WTC11 (cell line): ENCODE measurements at places on chromosomes 7 and 10.

DNA sequence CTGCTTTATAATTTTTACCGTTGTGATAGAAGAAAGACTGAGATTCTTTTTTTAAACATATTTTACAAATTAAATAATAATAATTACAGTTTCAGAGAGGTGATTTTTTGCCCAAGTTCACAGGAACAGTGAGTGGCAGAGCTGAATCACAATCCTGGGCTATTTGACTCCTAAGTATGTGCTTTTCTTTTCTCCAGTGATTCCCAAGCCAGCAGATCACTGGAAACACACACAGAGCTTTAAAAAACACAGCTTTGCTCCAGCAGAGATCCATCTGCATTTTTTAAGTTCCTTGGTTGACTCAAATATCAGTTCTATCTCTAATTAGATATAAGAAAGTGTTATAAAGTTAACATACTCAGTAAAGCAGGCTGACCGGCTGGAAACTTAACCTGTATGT is 69.0 kb downstream of the AHR start:
- no peak for DNase-seq

GRCh38 chr7:7861211-7861633 is 107.4 kb upstream of the GLCCI1 start:
- no peak for DNase-seq

- DNase-seq = peak; percentile 71
These were observed 43.9 kb downstream of the DOCK4 start for GRCh38 chr7:112162142-112162766.

DNA sequence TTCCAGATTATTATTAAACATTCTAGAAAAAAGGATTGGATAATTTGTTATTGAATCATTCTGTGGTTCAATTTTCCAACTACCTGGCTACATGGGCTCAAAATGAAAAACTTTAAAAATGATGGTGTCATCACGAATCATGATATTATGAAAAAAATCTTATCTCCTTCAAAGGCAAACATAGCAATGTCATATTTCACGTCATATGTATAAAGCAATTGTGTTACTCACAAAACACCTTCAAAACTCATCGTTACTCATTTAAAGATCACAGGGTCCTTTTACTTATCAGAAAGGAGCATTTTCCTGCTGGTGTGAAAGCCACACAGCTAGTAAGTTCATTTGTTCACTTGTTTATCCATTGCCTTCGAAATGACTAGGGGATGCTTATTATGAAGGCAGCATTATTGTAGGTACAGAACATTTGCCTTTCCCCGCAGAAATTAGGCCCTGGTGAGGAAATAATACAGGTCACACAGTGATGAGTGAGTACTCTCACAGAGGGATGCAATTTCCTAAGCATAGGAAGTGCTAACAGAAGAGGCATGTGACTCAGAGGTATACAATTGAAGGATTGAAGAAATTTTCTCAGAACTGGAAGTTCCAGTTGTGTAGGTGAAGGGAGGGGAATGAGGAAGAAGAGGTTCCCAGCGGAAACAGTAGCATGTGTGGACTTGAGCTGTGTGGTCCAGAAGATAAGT is 478.7 kb downstream of the INHBA start:
- DNase-seq = no peak

DNA sequence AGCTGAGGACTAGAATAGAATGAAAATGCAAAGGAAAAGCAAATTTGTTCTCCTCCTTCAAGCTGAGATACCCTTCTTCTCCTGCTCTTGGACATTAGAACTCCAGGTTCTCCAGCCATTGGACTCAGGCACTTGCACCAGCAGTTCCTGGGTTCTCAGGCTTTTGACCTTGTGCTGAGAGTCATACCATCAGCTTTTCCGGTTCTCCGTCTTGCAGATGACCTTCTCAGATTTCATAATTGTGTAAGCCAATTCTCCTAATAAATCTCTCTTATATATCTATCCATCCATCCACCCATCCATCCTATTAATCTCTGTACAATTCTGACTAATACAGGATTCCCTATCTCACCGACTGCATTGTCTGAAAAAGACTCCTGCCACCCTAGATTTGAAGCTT is 108.3 kb downstream of the AHR start:
- no peak for DNase-seq

GRCh38 chr10:7159928-7160327 is 250.9 kb downstream of the SFMBT2 start:
- no peak for DNase-seq

DNA sequence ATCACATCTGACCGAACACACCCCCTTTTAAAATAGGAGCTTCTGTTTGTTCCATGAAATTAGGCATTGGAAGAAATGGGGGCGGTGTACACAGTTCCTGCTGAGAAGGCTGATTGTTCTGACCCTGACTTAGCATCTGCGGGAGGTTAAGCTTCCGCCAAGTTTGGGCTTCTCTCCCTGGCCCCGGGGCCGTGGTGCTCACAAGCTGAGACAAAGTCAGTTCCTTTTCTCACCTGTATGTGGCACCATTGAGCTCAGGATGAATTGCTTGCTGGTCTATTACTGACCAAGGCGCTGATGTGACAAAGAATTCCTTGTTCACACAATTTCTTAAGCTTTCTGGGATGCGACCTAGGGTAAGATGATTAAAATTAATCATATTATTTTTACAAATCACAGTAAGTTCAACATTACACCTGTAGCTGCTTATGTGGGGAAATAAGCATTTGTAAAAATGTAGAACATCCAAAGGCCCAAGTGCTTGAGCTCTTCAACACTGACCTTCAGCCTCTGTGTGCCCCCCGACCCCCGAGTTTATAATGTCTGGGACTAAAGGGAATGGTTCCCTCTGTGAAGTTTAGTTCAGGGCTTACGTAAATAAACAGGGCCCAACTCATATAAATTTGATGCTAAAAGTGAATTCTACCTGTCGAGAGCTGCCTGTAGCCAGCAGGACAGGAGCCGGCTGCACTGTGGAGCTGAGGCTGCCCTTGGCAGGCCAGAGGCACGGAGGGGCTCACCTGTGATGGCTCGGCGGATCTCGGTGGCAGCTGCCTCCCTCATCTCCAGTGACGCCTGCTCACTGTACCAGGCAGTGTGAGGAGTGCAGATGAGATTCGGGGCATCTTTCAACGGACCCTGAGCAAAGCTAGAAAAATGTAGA is 50.8 kb downstream of the ZRANB1 start:
- DNase-seq = peak; percentile 67

DNA sequence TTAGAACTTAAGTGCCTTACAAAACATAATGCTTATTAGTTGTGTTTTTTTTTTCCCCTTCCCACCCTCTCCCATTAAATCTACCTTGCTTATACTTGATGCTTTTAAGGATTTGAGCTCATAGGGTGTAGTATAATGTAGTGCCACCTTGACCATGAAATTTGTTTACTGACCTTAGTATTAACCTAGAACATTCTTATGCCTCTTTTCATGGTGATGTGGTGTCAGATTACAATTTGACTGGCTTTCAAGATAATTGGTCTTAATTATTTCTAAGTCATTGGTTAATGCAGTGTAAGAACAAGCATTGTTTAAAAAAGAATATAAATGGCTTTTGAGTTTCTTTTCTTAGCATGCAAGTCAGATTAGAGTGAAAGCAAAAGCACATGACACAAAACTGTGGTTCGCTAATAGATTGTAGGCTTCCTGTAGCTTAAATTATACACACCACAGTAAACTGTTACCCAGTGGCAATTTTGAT is 61.8 kb downstream of the ADD3 start:
- DNase-seq = no peak

GRCh38 chr7:2150445-2150815 is 82.3 kb downstream of the MAD1L1 start:
- no peak for DNase-seq

- no peak for DNase-seq
These were observed 25.0 kb downstream of the NUDCD3 start for GRCh38 chr7:44465490-44465889.

GRCh38 chr10:18501198-18501597 is 150.2 kb downstream of the NSUN6 start:
- no peak for DNase-seq

- DNase-seq = no peak
These were observed 38.6 kb downstream of the GBF1 start for GRCh38 chr10:102283890-102284289.

DNA sequence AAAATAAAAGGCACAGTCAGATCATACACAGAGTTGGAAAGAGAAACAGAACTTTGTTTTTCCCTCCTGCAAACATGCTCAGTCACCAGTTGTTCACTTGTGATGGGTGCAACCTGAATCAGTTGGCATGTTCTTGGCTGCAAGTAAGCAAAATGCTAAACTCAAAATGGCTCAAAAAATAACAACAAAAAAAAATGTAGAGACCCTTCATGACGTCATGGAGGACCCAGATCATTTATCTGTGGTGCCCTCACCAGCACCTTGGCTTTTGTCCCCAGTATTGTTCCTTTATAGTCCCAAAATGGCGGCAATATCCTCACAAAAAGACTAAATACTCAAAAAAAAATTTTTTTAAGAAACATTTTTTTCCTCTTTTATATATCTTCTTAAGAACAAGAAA is 112.4 kb downstream of the CABCOCO1 start:
- no peak for DNase-seq

GRCh38 chr7:73358590-73359275 is 30.8 kb downstream of the FKBP6 start:
- no peak for DNase-seq

GRCh38 chr7:142540371-142540770 is 208.9 kb upstream of the PRSS1 start:
- no peak for DNase-seq

DNA sequence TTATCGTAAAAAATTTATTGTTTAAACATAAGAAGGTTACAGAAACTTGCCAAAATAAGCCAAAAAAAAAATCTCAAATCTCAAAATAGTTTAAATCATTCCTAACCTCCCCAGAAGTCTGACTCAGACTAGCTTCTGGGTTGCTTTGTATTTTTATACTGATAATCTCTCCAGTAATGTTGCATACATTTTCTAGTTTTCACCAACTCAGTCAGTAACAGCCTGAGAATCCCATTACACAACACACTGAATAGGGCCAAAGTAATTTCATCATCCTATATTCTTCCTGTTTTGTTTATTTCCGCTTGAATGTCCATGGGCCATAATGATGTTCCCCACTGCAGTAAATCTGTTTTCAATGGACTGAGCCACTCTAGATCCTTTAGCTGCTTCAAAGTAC is 478.5 kb downstream of the GPAM start:
- no peak for DNase-seq

GRCh38 chr10:4372601-4373000 is 453.4 kb upstream of the AKR1E2 start:
- DNase-seq = no peak

DNA sequence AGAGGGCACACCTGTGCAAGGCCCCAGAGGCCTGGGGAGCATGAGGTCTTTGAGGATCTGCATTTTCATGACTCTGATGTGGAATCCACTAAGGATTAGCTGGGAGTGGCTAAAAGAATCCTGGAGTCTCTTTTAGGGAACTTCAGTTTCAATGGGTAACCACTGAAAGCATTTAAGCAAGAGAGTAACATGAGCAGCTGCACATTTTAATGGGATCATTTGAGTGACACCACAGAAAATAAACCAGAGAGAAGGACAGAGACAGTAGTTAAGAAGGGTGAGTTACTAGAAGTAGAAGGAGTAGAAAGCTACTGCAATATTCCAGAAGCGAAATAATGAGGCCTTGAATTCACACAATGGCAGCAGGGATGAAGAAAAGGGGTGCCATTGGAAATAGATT is 5.2 kb downstream of the GOT1 start:
- no peak for DNase-seq

- DNase-seq = no peak
These were observed 500.7 kb downstream of the TCERG1L start for GRCh38 chr10:130810856-130811255.

- no peak for DNase-seq
These were observed 6.7 kb downstream of the CPEB3 start for GRCh38 chr10:92284112-92284704.

- DNase-seq = peak; percentile 49
These were observed 2.6 kb upstream of the GAD2 start for GRCh38 chr10:26214004-26214403.

- peak; percentile 61 for DNase-seq
These were observed at the start of gene NEURL1 for GRCh38 chr10:103493362-103493915. Gene NEURL1 (plus strand): TSS chr10:103493705. CDS start chr10:103494388, 683 bp downstream.

DNA sequence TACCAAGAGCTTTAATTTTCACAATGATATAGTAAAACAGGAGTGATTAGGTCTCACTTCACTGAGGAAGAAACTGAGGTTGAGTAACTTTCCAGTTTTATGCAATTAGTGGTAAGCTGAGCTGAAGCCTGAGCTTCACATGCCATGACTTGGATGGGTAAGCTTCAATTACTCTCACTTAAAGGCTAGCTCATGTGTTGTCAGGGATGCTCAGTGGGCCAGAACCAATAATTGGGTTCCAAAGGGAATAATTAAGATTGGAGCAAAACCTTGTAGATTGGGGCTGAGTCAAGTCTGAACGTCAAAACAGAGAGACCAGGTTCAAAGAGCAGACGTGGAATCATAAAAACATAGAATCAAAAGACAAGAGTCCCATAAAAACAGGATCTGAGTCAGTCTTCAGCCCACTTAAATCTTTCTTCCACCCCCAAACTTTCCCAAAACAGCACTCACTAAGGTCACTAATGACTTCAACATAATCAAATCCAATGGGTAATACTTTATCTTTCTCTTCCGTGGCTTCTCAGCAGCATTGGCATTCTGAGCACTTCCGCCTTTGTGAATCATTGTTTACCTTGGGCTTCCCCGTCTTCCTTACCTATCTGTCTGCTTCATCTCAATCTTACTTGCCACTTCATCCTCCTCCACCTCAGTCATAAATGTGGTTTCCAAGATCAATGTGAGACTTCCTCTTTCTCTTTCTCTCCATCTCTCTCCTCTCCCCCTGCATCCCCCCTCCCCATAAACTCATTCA is 23.0 kb upstream of the EGFR start:
- no peak for DNase-seq

- no peak for DNase-seq
These were observed 2.9 kb upstream of the TARP start for GRCh38 chr7:38276096-38276877.

- peak; percentile 43 for DNase-seq
These were observed 957 bp upstream of the SVIL start for GRCh38 chr10:29635711-29636144.

GRCh38 chr10:103539751-103540150 is 46.2 kb downstream of the NEURL1 start:
- DNase-seq = no peak

DNA sequence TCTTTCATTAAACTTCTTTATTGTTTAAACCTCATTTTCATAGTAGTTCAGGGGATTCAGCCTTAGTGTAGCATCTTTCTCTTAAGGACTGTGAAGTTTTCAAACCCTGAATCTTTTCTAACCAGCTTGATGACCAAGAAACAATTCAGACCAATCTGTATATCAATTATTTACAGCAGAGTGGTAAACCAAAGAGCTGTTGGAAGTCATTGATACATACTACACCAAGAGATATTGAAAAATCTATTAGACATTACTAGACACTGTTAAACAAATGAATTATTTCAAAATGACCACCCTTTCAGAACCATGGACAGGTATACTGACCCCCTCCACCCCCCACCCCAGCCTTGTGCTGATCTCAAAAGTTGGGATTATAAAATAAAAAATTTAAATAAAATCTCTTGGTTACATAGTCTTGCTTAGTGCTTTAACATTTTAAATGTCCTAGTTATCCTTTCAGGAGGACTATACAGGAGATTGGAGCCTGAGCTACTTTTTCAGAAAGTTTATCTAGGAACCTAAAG is 143.9 kb upstream of the LSM8 start:
- no peak for DNase-seq
